ENCODE measurements at places on chromosomes 1 and 21.

GRCh38 chr1:245677461-245678240, 522.9 kb downstream of the KIF26B start:
- no peak for DNase-seq

- no peak for DNase-seq
Observed at GRCh38 chr1:204316164-204316563, 43.6 kb downstream of the PLEKHA6 start.

DNA sequence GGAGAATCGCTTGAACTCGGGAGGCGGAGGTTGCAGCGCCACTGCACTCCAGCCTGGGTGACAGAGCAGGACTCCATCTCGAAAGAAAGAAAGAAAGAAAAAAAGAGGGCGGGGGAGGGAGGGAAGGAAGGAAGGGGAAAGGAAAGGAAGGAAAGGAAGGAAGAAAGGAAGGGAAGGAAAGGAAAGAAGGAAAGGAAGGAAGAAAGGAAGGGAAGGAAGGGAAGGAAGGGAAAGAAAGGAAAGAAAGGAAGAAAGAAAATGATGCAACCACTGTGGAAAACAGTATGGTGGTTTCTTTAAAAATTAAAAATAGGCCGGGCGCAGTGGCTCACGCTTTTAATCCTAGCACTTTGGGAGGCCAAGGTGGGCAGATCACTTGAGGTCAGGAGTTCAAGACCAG, 15.2 kb upstream of the RCAN3 start:
- no peak for DNase-seq

DNA sequence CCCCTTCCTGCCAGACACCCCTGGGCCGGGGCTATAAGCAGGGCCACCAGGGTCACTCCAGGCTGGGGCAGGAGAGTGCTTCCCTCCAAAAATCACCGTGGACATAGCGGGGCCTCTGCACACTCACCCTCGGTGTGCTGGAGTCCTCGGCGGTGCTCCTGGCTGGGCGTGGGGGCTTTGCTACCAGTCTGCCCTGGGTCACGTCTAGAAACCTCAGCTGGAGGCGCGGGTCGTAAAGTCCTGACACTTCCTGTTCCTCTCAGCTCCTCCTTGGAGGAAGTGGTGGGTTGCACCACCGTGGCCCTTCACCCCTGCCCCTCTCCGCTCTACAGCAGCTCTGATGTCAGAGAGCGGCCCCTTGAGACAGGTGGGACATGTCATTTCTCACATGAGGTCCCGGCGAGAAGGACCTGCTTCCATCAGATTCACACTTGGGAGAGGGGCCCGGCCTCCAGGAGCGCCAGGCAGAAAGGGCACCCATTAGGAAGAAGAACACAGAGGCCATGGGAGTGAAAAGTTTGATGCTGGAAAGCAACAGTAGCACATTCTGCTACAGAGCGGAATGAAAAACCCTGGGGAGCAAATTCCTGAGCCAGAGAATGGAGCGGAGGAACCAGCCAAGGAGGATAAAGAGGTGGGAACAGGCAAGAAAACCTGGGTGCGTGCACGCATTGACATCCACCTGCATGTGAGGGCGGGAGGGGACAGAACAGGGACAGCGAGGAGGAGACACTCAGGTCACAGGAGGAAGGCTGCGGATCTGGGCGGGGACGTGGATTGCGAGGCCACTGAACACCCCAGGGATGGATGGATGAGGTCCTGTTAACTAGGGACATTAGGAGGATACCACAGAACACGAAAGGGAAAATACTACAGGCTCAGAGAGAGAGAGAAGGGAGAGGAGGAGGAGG, at the start of gene ITGB2:
ITGB2 (minus strand) TSS at position 206 of the 911 bp plus-strand sequence. CDS start 10,117 bp downstream, outside the sequence.
- no peak for DNase-seq

- DNase-seq: no peak
Observed at GRCh38 chr21:46597031-46597430, 7.9 kb downstream of the S100B start.

GRCh38 chr1:93567255-93567918, 114.2 kb downstream of the BCAR3 start:
- DNase-seq: no peak

- DNase-seq: no peak
Observed at GRCh38 chr1:110390096-110390495, 730 bp downstream of the SLC16A4 start.

GRCh38 chr1:27650539-27651175, 15.7 kb upstream of the FGR start:
- DNase-seq: no peak

DNA sequence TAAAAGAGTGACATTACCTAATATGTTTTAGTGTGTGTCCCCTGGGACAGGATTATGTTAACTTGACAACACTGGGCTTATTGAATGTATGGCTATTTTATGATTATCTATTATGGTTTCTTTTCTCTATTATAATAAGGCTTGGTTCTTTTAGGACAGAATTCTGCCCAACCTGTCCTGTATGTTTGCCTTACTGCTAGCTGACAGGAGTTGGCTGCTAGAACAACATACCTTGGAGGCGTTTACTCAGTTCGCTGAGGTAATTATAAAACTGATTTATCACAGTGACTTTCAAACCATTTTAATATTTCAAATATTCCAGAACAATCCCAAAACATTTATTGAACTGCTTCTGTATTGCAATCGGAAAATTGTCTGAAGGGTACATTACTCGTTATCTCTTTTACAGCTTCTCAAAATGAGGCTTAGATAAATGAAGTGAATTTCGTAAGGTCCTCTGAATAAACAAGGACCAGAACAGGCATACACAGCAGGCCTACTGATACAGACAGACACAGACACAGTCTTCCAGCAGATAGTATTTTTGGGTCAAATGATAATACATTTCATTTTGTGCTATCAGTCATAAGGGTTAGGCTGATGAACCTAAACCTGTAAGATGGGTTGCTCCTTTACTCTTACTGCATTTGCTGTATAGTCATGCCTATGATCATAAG, 44.2 kb downstream of the SCYL3 start:
- no peak for DNase-seq

DNA sequence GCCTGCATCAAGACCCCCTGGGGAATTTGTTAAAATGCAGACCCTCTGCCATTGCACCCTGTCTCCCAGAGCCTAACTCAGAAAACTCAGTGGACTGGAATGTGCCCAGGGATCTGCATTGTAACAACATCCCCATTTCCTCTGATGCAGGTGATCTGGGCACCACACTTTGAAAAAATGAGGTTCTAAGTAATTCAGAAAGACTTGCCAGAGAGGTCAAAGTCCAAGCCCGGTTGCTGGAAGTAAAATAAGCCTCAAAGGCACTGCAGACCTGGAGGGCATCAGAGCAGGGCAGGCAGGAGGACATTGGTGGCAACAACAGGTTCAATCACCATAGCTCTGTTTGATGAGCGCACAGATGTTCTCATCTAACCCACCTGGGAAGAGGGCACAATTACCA, 90.7 kb downstream of the SYT2 start:
- no peak for DNase-seq

- no peak for DNase-seq
Observed at GRCh38 chr1:20448671-20449071, 37.3 kb downstream of the CAMK2N1 start.

DNA sequence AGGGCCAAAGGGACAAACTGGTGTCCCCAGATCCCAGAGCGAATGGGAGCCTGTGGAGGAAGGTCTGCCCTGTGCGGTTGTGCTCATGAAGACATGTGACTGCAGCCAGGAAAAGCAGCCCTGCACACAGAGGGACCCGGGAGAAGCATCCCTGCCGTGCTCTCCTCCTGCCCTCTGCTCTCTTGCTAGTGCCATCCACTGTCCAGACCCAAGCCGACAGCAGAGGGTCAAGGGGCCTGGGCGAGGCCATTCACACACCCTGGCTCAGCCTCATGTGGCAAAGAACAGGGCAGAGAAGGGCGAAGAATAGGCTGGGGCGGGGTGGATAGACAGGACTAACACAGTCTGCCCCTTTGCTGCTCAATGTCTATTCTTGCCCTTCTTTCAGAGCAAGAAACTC, 17.4 kb downstream of the DMRTB1 start:
- no peak for DNase-seq

Data from stimulated activated CD8-positive, alpha-beta memory T cell treated with anti-CD3 and anti-CD28 coated beads, Interleukin-15, amount 100 ng/mL, for 24 hours (primary cell).